Parietal lobe (tissue), 2 donors: ENCODE measurements at places on chromosomes 1 and 21. TPM values are rescaled to one million over a fixed set of nuclear protein-coding genes. Genes with fewer than 3 reads are reported as not detected.

Gene SLC35F3
- 1.9 TPM for total RNA-seq

Gene HES3
- total RNA-seq: not detected

Gene CNN3
- total RNA-seq: 144 TPM

Gene NUF2
- total RNA-seq: 8.8 TPM

Gene CFAP57
- total RNA-seq: 1.3 TPM

Gene BMP8B
- 0.63 TPM for total RNA-seq
